ENCODE measurements at places on chromosomes 5 and 9.

DNA sequence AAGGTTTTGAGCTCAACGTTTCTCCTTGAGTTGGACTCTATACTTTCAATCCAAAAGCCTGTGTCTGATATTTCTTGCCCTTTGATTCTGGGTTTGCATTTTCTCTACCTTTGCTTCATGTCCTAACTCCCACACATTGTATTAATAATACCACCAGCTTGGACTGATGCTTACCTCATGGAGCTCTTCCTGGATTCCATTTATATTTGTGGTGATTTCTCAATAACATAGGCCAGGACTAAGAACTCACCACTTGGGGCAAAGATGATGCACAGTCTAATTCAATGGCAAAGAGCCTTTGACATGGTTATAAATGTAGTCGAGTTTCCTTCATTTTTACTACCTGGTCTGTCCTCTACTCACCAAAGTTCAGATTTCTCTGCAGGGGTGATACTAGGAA is 27.5 kb upstream of the EFNA5 start:
- no peak for DNase-seq

GRCh38 chr9:120734607-120735410 is 20.5 kb upstream of the MEGF9 start:
- DNase-seq = no peak

DNA sequence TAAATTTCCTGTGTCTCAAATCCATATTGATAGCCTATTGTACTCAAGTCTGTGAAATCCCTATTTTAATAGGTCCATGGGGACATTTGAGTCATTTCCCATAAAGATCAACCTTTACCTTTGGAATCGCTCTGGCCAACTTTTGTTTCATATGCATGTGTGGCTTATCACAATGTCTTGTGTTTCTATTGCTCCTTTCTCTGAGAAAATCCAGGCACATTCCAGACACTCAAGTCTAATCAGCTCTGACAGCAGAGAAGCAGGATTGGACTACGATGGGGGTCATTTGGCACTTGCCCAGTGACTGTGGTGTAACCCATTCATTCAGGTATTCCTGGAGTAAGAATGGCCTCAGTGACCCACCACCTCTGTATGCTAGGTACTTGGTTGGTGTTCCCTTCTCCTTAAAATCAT is 48.4 kb downstream of the ACTBL2 start:
- no peak for DNase-seq

DNA sequence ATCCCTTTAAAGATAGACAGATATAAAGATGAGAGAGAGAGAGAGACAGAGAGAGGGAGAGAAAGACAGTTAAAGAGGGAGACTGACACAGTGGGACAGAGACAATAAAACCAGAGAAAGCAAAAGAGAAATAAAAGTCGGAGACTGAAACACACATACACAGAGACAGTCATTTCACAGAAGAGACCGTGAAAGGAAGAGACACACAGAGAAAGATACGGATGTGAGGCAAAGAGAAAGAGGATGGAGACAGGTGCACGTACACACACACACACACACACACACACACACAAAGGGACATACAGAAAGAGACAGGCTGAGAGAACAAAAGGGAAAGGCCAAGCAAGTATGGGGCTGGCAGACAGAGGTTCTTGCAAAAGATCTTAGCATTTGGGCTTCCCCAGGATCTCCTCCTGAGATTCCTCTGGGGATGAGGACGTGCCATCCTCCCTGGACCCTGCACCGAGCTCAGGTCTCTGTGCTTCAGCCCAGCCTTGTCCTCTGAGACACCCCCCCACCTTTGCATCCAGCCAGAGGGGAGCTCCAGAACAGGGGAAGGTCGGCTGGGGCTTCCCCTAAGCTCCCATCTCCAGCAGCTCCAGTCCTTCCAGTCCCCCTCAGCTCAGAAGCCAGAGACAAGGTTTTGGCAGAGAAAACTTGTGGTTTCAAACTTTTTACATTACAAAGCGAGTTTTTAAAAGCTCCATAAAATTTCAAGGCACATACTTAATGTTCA is 318.4 kb upstream of the PANK3 start:
- DNase-seq = no peak

GRCh38 chr9:75378926-75379325 is 290.6 kb downstream of the OSTF1 start:
- DNase-seq = no peak

GRCh38 chr5:86665984-86666760 is 48.4 kb downstream of the COX7C start:
- no peak for DNase-seq

- DNase-seq = no peak
Measured at GRCh38 chr5:169801324-169801777, 164.3 kb downstream of the DOCK2 start.

Data from activated CD8-positive, alpha-beta memory T cell treated with anti-CD3 and anti-CD28 coated beads for 48 hours (primary cell).